NCI-H2081 (cell line): ENCODE measurements at places on chromosomes 4 and X.

GRCh38 chr4:153433754-153434105, 32.4 kb upstream of the TMEM131L start:
- DNase-seq = no peak

DNA sequence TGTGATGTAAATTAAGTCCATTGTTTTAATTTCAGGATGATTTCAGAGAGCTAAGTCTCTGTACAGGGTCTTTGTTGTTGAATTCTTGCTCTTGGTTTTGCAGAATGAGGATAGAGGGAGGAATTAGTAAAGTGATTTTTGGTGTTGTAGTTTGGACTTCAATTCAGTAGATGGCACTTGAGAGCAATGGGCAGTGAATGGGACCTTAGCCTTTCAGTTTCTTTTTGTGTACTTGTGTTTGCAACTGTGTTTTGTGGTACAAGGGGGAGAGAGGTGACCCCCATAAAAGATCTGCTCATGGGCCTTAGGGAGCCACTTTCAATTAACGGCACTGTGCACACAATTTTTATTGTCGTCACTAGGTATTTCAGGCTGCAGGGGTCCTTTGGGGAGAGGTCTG, 340.0 kb downstream of the DCAF12L2 start:
- no peak for DNase-seq

- no peak for DNase-seq
These were observed 175.9 kb downstream of the SHROOM3 start for GRCh38 chr4:76610751-76611547.

DNA sequence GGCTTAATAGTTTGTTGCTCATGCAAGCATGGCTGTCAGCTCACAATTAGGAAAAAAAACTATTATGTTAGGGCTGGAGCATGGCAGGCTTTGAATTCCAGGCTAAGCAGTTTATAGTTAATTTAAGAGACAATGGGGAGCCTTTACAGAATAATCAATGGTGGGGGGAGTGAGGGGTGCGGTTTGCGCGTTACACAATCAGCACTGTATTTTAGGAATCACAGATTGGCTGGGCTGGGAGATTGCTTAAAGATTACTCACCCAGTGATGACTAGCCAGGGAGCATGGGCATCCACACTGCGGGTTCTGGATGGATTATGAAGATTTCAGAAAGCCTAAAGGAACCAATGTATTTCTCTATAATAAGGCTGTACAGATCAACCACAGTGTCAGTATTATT, 186.6 kb downstream of the SOX3 start:
- DNase-seq = no peak
